NCI-H187 (cell line): ENCODE measurements at places on chromosomes 13 and 19.

- DNase-seq, result no peak
Measured at GRCh38 chr19:54873990-54874389, at the start of gene FCAR. FCAR (plus strand) TSS chr19:54874235; CDS start chr19:54874290, 55 bp downstream.

GRCh38 chr13:80363890-80364503 lies 23.1 kb upstream of the SPRY2 start:
- DNase-seq, result no peak

- DNase-seq, result peak; percentile 65
Measured at GRCh38 chr19:14005349-14006084, 603 bp downstream of the RFX1 start.

- no peak for DNase-seq
Measured at GRCh38 chr13:94205896-94206295, 273.6 kb downstream of the DCT start.

DNA sequence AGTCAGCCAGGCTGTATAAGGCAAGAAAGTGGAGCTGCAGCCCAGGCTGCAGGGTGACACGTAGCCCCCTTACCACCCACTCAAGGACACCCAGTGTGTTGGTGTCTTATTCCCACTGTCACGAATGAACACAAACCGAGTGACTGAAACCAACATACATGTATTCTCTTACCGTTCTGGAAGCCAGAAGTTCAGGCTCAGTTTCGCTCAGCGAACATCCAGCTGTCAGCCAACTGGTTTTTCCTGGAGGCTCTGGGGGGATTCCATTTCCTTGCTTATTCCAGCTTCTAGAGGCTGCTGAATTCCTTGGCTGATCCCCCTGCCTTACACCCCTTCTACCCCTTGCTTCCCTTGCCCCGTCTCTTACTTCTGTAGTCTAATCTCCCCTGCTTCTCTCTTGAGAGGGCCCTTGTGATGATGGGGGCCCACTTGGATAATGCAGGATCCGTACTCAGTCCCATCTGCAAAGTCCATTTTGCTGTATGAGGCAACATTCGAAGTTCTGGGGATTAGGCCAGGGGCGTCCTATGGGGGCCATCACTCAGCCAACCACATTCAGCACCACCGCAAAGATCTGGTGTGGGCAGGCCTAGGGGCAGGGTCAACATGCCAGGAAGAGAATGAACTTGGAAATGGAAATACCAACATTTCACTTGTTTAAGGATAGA lies 47.3 kb upstream of the MTIF3 start:
- no peak for DNase-seq

DNA sequence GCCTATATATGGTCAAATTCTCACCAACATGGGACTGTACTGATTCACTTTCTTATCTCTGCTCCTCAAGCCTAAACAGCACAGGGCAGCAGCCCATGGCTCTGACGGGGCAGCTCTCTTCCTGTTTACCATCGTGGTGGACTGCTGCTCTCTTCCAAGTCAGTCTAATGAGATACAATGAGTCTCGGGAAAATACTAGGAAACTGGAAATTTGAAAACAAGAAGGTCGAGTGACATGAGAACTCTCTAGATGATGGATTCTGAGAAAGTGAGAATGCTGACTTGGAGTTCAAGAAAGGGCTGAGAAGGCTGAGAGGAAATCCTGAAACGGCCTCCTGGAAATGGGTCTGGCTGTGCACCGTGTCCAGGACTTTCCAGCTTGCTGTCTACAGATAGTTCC lies 122.8 kb upstream of the ARGLU1 start:
- no peak for DNase-seq
